ENCODE measurements at places on chromosomes 5 and 9.

- no peak for DNase-seq
These were observed 405.3 kb downstream of the TLE4 start for GRCh38 chr9:79977074-79977435.

DNA sequence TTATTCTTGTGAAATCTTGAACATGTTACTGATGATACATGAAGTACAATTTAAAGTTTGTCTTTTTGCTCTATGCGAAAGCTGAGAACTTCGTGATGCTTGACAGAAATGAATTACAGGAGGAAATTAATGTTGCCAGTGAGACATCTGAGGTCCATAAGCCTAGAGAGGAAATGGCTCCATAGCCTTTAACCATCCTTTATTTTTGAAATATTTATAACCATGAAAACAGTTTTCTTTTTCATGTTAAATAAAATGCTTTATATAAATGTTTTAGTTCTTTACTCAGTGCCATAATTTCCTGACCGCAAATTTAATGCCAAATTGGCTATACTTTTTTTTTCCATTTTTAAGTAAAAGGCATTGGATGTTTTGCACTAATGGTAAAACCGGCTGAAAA lies 29.1 kb downstream of the F2RL2 start:
- DNase-seq: no peak

- DNase-seq: no peak
These were observed 24.2 kb downstream of the CORO2A start for GRCh38 chr9:98168153-98168780.

- DNase-seq: no peak
These were observed 65.0 kb downstream of the PTBP3 start for GRCh38 chr9:112268413-112268812.

- DNase-seq: no peak
These were observed 53.1 kb downstream of the RETREG1 start for GRCh38 chr5:16563686-16564085.

DNA sequence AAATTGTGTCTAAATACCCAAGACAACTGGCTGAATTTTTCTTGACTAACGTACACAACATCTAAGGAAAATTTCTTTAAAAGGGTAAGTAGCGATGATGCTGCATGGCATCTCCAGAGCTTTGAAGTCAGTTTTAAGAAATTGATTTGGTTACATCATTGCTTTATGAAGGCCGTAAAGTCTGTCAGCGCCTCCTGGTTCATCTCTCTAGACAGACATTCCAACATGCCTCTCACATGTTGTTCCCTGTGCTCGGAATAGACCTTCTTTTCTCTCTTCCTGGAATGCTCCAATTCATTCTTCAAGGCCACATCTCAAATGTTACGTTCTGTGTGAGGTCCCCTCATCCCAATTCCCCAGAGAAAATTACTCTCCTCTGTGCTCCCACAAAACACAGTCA lies 108.7 kb upstream of the SSBP2 start:
- DNase-seq: no peak
